ENCODE measurements at places on chromosomes 5 and 9.

DNA sequence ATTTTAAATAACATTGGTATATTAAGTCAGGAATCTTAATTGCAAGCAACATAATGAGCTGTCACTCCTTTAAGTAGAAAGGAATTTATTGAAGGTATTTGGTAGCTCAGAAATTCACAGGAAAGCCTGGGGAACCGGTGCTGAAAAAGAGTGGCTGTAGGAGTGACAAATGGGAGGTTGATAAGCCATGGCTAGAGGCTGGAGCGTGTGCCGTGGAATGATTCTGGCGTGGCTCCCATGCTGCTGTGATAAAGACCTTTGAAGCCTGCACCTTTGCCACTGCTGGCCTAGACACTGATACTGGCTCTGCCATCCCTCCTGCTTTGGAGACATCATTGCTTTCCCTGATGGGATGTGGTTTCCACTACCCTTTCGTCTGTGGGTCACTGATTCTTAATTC lies 65.7 kb upstream of the ATG10 start:
- DNase-seq = no peak

DNA sequence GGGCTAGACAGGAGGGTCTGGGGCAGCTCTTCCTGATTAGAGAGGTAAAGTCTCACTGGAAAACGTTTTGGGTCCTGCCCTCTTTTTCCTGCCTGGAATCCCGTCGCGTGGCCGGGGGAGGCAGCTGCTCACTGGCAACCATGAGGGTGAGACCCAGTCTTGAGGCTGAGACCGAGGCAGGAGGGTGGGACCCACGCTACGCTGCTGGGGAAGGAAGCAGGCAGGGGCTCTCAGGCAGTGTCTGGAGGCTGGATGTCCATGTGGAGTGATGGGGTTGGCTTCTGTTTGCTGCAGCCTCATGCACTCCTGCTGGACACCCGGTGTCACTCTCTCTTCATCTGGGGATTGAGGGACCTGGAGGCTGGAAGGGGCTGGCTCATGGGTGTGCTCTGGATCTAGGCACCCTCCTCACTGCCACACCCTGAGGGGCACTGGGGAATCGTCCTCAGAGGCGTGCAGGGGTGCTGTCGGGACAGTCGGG lies 11.3 kb upstream of the SLC2A6 start:
- no peak for DNase-seq

DNA sequence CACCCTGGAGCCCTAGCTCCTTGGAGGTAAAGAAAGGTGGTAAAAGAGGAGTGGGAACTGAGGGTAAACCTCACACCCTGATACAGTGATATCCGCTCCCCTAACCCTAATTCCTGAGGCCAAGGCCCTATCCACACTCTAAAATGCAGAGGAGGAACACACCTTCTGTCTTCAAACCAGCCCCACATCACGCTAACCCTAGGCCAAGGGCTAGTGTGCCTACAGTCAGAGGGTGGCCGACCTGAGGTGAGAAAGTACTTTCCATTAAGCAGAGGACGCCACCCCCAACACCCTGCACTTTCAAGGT lies 590 bp downstream of the HDAC3 start:
- DNase-seq = no peak

DNA sequence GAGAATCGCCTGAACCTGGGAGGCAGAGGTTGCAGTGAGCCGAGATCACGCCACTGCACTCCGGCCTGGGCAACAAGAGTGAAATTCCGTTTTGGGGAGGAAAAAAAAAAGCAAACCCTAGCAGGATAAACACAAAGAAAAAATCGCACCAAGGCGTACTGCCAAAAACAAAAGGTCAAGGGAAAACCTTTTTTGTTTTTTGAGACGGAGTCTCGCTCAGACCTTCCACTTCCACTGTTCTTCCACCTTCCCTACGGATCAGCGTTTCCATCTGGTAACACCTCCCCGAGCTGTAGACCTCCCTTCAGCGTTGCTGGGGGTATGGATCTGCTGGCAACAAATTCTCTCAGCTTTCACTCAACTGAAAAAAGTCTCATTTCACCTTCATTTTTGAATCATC lies 20.1 kb upstream of the FCN2 start:
- no peak for DNase-seq

GRCh38 chr9:113274474-113275156 lies 757 bp downstream of the CDC26 start:
- DNase-seq = no peak

GRCh38 chr5:149271716-149272563 lies at the start of gene AFAP1L1:
Gene AFAP1L1, plus strand, starts transcription at chr5:149271859. Its CDS starts 110 bp downstream, at chr5:149271969.
- peak; percentile 3 for DNase-seq

DNA sequence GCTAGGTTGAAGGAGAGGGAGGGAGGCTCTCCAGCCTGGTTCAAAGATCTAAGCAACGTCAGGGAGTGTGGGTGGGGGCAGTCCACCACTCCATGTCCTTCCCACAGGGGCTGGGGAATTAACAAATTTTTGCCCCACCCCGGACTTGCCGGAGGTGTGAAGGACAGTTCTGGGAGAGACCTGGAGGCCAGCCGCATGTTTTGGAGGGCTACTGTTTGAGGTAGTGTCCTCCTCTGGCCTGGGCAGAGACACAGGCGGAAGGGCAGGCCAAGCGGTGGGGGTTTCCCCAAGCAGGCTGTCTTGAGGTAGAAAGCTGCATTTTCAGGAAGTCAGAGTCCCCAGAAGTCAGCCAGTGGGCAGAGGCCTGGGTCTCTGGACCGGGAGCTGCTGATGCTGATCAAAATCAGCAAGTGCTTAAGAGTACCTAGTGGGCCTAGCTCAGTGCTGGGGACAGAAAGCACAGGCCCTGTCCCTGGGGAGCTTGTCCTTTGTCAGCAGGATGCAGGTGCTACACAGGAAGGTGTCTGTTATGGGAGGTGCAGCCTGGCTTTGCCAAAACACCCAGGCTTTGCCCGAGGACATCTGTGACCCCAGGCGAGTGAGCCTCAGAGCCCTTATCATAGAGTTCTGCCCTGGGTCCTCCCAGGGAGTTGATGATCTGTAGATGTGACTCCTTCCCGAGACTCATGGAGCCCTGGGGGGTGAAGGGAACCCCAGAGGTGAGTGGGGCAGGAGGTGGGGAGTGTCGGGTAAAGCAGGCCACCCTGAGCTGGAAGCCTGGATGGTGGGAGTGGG lies 18.5 kb downstream of the JADE2 start:
- DNase-seq = no peak

- no peak for DNase-seq
Observed at GRCh38 chr5:139386050-139386438, 2.9 kb upstream of the SLC23A1 start.

DNA sequence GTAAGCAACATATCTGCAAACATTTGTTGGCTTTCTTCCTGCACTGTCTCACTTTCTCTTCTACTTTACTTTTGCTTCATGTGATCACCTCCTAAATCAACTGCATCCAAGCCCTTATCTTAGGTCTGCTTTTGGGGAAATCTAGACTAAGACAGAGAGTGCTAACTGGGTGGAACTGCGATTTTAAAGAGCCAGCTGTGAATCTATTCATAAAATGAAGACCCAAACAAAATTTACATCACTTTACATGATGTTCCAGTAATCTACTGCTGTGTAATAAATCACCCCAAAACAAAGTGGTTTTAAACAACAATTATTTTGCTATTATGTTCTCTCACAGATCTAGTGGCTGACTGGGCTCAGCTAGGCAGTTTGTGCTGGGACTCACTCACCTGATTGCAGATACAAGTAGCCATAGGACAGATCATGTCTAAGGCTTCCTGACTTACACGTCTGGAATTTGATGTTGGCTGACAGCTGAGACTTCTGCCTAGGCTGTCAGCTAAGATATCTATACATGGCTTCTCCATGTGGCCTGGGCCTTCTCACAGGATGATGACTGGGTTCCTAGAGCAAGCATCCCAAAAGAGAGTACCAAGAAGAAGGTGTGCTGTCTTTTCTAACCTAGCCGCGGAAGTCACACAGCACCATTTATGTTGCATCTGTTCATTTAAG lies 145.1 kb upstream of the TBCA start:
- DNase-seq = no peak

DNA sequence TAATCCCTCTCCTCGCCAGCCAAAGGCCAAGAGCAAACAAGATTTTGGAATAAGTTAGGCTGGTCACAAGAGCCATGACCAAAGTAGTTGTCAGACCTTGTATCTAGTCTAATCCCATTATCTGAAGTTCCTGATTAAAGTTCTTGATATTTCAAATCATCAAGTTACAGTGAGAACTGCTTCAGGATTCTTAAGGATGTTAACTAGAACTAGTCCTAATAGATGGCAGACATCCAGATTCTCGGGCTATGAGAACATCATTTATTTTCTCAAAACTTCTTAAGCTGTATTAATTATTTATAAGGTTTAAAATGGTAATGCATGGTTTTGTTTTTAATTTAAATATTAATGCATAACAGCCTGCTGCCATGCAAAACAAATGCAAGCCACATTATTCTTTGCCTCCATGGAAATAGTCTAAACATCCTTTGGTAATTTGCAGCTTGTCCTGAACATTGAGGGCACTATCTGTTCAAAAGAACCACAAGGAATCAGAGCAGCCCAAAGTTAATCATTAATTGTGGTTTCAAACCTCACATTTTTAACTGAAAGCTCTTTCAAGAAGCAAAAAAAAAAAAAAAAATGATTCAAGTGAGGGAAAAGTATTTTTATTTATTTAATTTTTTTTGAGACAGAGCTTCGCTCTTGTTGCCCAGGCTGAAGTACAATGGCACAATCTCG lies 95.1 kb downstream of the TTC39B start:
- no peak for DNase-seq

- DNase-seq = no peak
Observed at GRCh38 chr9:135579889-135580660, 18.5 kb downstream of the PAEP start.

GRCh38 chr9:130981756-130982137 lies 27.2 kb upstream of the LAMC3 start:
- no peak for DNase-seq

GRCh38 chr5:155676967-155677366 lies 650.0 kb upstream of the SGCD start:
- no peak for DNase-seq

DNA sequence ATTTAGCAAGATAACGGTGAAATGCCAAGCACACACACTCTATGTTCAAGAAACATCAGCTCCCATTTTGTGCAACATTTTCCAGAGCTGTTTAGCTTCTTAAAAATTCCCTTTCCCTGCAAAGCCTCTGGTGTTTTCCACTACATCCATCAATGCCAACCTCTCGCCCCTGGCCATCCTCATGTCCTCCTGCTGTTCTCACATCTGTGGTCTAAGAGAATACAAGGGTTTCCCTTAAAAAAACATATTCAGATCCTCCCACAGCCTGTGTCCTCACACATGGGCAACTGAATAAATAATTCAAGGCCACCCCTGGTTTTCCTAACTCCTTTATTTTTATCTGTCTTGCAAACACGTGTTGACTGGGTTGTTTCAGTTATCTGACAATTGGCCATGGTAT lies 70.3 kb downstream of the PAPPA start:
- no peak for DNase-seq

DNA sequence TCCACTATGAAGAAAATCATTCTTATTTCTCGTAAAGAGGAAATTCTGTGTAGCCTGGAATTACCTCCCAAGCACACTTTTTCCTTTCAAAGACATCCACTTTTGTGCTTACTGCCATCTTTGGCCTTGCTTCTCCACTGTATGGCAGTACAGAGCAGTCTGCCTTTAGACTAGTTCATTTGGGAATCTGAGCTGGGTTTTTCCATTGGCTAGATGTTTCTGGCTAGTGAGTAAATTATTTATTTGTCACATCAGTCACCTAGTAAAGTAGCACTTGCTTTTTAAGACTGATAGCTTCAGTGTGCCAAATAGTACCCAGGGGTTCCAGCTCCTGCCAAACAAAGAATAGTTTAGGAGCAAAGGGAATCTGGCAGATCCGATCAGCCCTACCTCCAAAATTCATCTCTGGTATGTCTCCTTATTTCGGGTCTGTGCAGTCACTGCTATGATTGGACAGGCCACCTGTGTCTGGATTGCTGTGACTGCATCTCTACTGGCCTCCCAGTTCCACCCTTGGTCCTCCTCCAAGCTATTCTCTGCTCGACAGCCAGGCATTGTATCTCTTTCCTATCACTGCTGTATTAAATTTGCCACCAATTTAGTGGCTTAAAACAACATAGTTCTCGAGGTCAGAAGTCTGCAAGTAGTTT lies 97.6 kb downstream of the NUDT12 start:
- no peak for DNase-seq

- DNase-seq = no peak
Observed at GRCh38 chr5:66143473-66144073, 527 bp upstream of the SREK1 start.

DNA sequence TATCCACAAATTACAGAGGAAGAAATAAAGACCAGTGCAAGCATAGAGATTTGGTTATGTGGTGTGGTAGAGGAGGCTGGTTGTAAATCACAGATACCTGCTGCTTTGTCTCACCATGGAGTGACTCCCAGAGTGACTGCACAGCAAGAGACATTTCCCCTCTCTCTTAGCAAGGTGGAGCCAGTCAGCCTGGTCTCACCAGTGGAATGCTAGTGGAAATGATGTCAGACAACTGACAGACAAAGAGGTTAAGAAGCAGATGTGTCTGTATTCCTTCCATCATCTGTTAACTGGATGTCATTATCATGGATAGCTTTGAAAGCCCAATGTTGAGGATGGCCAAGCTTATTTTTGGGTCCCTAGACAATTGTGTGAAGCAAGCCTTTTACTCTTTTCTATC lies 509.4 kb upstream of the SEMA6A start:
- no peak for DNase-seq

DNA sequence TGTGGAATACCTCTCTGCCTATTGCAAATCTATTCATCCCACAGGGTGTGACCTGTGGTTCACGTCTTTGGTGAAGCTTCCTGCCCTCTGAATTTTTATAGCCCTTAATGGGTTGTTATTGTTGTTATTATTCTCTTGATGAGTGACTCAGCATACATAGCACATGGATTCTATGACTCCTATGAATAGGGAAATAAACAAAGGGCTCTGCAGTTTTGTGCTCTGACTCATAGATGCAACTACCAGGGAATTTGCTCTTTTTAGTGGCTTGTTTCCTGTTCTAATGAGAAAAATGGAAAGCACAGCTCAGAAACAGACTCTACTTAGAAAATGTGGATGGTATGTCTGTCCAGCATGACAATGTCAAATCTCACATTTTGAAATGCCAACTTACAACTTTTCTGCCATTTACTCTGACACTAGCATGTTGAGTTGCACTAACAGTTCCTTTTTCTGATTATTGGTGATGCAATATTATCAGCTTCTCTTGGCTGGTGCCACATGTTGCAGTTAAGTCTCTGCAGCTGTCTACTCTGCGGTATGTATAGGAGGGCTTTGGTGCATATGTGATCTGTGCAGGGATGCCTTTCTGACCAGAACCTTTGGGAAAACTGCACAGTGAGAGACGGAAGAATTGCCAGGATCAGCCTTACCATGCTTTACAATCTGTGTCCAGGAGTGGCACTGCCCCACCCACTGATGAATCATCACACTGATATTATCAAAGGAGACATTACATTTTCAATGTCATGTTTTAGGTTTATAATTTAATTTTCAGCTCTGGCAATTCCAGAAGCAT lies 996.4 kb upstream of the WWC1 start:
- no peak for DNase-seq

GRCh38 chr9:98356326-98356725 lies 100.9 kb upstream of the TBC1D2 start:
- no peak for DNase-seq

- no peak for DNase-seq
Observed at GRCh38 chr5:121408778-121409177, 442.9 kb upstream of the FTMT start.

- no peak for DNase-seq
Observed at GRCh38 chr5:105874316-105874715, 1796.4 kb downstream of the EFNA5 start.
